Mammary microvascular endothelial cell (primary cell): ENCODE measurements at places on chromosomes 13 and 19. TPM values are rescaled to one million over a fixed set of nuclear protein-coding genes. Genes with fewer than 3 reads are reported as not detected.

RASGRP4 gene
- total RNA-seq: not detected in 2 replicates

HCST gene
- not detected in 2 replicates for total RNA-seq

CUL4A gene
- total RNA-seq: 103 and 104 TPM in 2 replicates

HIF3A gene
- 10.1 and 10.7 TPM in 2 replicates for total RNA-seq

ADGRE3 gene
- total RNA-seq: not detected in 2 replicates

GARIN5A gene
- total RNA-seq: not detected in 2 replicates

SLC25A41 gene
- total RNA-seq: not detected in 2 replicates

IGFL2 gene
- total RNA-seq: not detected in 2 replicates

IQCN gene
- 0.10 and 0.13 TPM in 2 replicates for total RNA-seq

SPACA4 gene
- not detected in 2 replicates for total RNA-seq

FXYD7 gene
- not detected in 2 replicates for total RNA-seq

FOXO1 gene
- total RNA-seq: 16.4 and 20.9 TPM in 2 replicates

NALCN gene
- 3.3 and 4.9 TPM in 2 replicates for total RNA-seq

ITGBL1 gene
- 3.6 and 4.8 TPM in 2 replicates for total RNA-seq

NLRP5 gene
- total RNA-seq: not detected in 2 replicates

TEX101 gene
- total RNA-seq: not detected in 2 replicates

PLEKHJ1 gene
- 60.6 and 70.9 TPM in 2 replicates for total RNA-seq

RAB8A gene
- total RNA-seq: 78.3 and 80.6 TPM in 2 replicates

CABP5 gene
- not detected in 2 replicates for total RNA-seq

PPP1R37 gene
- total RNA-seq: 30.6 and 32.1 TPM in 2 replicates

NLRP9 gene
- not detected in 2 replicates for total RNA-seq

GPR4 gene
- 22.5 and 26.0 TPM in 2 replicates for total RNA-seq

ALOX5AP gene
- total RNA-seq: 2.6 TPM in 1 of 2 replicates, not detected in the other

RFXAP gene
- total RNA-seq: 2.0 and 2.6 TPM in 2 replicates

ACP7 gene
- total RNA-seq: 0.10 and 0.33 TPM in 2 replicates

SIGLEC8 gene
- total RNA-seq: not detected in 2 replicates

IRGC gene
- not detected in 2 replicates for total RNA-seq

TMC4 gene
- total RNA-seq: not detected in 2 replicates

CEACAM8 gene
- not detected in 2 replicates for total RNA-seq

KCNK6 gene
- total RNA-seq: 6.3 and 7.4 TPM in 2 replicates

WDR87 gene
- not detected in 2 replicates for total RNA-seq

FGF22 gene
- total RNA-seq: not detected in 2 replicates
